ENCODE measurements at places on chromosomes 1 and 21.
A peak's percentile ranks its signal among the peaks of the same experiment; 100 is the strongest.

DNA sequence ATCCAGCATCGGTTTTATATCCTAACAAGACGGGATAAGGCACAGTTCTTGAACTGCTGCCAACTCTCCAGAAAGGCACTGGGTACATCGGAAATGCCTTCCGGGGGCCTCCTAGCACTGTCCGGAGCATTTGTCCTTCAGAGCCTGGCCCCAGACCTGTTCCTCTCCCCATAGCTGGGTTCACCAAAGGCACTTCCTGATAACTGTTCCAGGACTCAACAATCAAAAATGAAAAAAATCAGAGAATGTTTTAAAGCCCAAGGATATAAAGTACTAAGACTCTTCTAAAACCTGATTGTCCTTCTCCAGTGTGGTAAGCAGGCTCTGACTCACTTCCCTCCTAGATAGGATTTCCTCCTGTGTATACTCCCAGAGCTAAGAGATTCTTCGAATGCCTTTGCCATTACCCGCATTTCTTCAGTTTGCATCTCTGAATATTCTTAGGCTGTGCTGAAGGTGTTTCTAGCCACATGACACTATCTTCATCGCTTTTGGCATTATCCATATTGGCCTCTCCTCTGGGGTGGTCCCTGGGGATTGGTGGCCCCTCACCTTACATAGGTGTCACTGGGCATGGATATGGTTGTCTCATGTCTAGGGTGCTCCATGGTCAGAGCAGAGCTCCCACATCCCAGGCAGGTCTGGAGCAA is 112.9 kb downstream of the ZBTB18 start:
- no peak for DNase-seq

DNA sequence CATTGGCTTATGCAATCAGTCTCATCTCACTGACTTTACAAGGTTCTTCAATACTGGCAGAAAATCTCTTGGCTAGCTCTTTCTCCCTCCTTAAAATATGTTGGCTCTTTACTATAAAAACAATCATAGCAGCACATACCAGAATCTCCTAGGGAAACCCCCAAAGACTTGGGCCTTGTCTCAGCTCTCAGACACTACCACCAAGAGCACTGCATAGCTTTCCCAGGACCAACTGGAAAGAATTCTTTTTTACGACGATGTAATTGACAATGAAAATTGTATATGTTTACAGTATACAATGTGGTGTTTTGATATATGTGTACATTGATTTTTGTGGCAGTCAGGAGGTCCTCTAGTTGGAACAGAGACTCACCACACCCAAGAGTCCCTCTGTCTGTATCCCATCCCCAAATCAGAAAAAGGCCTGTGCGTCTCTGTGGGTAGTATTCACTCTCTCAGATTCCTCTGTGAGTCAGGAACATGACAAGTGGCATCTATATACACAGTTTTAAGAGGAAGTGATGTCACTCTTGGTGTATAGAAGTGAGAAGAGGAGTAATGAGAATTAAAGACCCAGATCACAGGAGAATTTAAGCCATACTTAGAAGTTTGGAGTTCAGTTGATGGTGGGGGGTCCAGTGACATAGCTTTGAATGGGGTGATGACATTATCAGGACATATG is 21.1 kb downstream of the SMAP2 start:
- DNase-seq, result no peak

DNA sequence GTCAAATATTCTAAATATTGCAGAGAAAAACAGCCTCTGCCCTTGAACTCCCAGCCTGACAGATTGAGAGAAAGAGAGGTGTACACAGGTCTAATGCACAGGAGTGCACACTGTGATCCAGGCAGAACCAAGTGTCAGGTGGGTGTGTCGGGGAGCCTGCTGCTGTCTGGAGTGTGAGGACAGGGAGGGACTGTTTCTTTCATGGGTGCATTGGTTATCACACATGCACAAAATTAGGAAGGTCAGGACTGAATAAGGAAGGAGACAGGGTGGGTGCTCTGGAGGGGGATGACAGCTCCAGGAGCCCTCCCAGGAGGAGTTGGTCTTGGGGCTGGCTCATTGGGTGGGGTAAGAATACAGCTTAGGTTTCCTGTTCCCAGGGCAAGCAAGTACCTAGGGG is 13.3 kb upstream of the PINK1 start:
- no peak for DNase-seq

- no peak for DNase-seq
These were observed 118.6 kb upstream of the RAB4A start for GRCh38 chr1:229152311-229152710.

DNA sequence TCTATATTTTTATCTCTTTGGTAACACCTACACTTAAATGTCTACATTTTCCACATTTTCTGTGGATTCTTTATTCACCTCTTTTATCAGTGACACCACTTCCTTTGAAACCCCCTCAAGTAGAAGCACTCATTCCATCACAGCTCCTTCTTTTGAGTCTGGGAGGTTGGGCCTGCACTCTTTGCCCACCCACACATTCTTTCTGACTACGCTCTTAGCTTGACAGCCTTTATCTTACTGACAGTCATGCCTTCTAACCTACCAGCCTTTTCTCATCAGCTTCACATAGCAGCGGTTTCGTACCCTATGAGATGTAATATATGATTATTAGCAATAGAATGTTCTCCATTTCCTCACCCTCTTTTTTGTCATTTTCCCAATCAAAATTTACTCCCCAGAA is 151.9 kb downstream of the TNFSF18 start:
- DNase-seq, result no peak

DNA sequence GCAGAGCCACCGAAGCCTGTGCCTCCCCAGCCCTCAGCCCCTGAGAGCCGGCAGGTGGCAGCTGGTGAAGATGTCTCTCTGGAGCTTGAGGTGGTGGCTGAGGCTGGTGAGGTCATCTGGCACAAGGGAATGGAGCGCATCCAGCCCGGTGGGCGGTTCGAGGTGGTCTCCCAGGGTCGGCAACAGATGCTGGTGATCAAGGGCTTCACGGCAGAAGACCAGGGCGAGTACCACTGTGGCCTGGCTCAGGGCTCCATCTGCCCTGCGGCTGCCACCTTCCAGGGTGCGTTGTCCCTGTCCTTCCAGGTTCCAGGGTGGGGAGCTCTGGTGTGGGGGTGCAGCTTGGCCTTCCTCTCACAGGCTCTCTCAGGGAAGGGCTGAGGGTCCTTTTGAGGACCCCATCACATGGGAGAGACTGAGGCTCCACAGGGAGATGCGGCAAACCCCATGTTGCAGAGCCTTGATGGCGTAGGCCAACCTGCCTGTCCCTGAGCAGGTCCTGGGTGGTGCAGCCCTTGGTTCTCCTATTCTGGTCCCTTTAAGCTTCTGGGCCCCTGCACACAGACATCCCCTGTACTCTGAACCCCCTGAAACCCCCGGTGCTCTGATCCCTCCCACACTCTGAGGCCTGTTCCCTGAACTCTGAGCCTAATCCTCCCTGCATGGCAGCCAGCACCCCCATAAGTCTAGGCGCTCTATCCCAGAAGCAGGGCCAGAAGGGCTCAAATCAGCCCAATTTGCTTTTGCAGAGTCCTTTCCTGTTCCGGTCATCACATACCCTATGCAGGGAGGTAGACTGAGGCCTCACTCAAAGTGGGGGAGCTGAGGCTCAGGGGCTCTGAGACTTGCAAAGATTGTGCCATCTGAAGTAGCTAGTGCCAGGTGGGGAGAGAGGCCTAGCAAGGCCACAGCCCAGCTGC is 88.5 kb downstream of the TRIM11 start:
- DNase-seq, result no peak

DNA sequence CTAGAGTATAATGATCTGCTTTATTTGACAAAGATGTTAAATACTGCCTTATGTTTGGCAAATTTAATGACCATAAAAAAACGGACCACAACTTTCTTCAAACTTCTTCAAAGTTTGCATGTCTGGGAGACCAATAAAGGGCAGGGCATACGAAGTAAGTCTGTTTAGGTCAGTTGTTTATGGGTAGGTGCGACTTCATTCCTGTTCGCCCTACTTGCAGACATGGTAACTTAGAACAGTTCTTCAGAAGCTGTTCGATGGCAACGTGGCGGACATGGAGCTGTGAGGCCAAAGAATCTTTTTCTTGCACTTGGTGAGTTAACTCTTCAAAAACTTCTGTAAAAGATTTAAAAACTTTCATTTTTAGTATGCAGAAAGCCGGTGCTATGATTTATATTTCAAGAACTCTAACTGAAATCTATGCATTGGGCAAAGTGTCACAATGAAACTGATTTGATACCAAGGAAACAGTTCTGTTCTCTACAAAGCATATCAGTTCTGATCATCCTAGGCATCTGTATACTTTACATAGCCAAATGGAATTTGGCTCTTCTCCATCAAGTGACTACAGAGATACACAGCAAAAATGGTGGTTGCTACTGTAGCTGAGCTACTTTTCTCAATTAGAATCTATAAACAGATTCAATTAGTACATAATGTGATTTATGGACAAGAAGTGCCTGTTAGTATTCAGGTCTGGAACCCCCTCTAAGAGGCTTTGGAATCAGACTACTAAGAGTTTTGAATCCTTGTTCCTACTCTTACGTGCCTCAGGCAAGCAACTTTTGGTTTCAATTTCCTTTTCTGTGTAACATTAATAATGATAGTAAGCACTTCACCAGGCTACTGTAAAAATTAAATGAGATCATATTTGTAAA is 25.7 kb downstream of the C21orf91 start:
- DNase-seq, result no peak

DNA sequence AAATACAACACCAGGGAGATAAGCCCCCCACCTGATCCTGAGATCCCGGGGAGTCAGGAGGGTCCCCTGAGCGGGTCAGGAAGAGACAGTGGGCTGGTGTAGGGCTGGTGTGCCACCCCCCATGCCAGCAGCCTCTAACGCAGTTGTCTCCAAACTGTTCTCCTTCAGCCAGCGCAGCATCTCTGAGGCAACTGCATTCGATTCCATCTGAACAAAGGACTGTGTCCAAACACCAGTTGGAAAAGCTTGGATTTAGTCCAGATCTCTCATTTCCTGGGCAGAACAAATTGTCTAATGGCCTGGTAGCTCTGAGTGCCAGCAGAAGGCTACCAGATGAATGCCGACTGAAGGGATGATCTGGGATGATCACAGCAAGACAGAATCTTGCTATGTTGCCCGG is 44.1 kb upstream of the EIF4G3 start:
- DNase-seq, result no peak

GRCh38 chr1:228365271-228366061 is 41.2 kb downstream of the TRIM11 start:
- no peak for DNase-seq

DNA sequence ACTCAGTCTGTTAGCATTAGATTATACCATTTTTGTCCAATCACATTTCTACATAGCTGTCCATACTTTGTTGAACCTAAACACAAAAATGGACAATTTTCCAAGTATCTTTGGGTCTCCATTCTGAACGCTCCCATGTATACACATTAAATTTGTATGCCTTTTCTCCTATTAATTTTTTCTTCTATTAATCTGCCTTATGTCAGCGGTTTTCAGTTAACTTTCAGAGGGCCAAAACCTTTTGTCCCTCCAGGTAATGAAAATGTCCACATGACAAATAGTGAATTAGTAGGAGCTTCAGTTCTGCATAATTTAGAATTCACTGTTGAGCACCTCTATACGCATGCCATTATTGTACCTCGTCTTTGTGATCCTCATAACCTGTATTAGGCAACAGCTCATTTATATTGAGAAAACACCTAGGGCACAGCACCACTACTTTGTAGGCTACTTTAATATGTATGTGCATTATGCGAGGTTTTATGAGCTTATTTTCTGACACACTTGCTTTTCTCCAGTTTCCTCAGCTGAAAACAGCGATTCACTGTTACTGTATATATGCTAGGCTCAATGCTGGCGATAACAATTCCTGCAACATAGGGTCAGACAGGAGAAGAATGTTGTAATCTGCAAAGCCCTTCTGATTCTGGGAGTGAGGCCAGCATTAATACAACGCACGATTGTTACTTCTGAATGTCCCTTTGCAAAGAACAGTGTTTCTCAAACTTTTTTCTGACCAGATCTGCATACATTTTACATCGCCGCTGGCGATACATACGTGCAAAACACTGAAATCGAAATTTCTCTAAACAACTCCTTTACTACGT is 1.1 kb upstream of the ABCD3 start:
- DNase-seq, result peak; percentile 20

- no peak for DNase-seq
These were observed 27.1 kb upstream of the TMEM54 start for GRCh38 chr1:32928285-32928684.
